ENCODE measurements at places on chromosomes 4 and X. TPM values are rescaled to one million over a fixed set of nuclear protein-coding genes. Genes with fewer than 3 reads are reported as not detected.
A peak's percentile ranks its signal among the peaks of the same experiment; 100 is the strongest.

The FTHL17 gene
- not detected for total RNA-seq

DNA sequence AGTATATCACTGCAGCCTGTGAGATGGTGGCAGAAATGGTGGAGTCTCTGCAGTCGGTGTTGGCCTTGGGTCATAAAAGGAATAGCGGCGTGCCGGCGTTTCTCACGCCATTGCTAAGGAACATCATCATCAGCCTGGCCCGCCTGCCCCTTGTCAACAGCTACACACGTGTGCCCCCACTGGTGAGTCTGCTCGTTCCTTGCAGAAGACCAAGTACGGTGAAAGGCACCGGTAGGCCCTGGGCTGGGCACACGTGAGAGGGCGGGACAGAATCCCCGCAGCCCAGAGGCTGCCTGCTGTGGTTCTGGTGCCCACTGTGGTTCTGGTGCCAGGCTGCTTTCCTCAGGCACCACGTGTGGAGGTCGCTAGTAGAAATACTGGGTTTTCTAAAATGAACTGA lies 31.2 kb upstream of the MSANTD1 start:
- peaks cover 44% of the 10 kb centered on the region for H3K36me3 ChIP-seq
- H3K4me3 ChIP-seq = no peak overlapping the region
- no peak overlapping the region for H3K27ac ChIP-seq
- no peaks in the 10 kb centered on the region for H3K27me3 ChIP-seq

The UGT2A3 gene
- not detected for total RNA-seq

DNA sequence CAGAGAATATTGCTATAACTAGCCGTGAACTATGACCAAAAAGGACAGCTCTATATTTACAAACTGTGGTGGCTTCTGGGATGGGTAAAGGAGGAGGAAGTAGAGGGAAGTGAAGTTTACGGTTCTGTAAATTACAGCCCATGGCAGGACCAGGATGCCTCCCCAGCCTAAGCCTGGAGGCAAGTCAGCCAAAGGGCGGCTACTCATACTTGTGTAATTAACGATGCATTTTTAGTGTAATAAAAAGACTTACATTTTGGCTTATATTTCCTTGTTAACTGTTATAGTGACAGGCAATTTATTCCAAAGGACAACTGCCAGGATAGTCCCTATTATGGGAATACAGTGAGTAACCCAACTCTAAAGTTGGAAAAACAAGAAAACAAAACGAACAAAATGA lies 139.9 kb upstream of the OTUD4 start:
- H3K27ac ChIP-seq = no peak overlapping the region
- DNase-seq = no peak
- no peaks in the 10 kb centered on the region for H3K4me1 ChIP-seq

The HMX1 gene
- not detected for total RNA-seq

The KDR gene
- total RNA-seq = not detected

DNA sequence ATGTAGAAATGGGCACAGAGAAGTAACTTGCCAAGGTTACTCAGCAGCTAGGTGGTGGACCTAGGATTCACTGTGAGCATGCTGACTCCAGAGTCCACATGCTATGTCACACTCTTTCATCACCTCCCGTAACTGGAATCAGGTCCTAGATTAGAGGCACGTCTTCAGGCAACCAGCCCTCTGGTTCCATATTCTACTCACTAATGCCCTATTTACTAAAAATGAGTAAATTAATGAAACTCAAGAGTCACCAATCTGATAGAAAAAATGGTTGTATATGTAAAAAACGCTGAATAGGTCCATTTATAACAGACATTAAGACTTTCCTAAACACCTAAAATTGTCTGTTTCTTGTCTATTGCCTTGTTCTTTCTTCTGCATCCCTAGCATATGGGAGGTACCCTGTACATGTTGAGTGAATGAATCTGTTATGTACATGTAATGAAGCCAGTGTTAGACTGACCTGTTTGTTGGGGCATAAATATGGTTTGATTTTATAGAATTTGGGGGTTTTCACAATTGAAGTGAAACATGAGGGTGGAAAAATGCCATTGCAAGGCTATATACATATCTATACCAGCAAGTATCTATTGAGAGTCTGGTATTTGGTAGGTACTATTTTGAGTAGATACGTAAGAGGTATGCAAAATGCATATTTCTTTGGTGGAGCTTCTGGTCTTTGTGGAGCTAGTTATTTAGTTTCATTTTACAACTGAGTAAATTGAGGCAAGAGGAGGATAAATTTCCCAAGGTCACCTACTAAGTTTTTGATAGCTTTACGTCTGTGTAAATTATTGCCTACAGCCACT lies 7.5 kb upstream of the RUFY3 start:
- no peaks in the 10 kb centered on the region for H3K27me3 ChIP-seq
- H3K4me3 ChIP-seq = no peak overlapping the region
- no peak for DNase-seq
- no peak overlapping the region for H3K27ac ChIP-seq
- H3K4me1 ChIP-seq = peaks cover 43% of the 10 kb centered on the region

DNA sequence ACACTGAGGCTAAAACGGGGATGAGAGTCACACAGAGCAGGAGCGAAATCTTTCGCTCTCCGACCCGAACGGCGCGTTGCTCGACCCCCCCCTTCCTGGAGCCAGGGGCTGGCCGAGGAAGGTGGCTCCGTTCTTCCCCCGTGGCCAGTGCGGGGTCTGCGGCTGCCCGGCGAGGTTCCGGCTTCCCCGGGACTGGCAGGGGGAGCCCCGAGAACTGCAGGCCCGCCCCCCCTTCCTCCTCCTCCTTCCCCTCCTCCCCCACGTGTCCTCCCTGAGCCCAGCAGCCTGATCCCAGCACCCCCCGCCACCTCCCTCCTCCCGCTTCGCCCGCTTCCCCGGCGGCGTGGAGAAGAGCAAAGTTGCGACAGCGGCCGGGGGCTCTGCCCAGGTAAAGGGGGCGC lies 2.4 kb upstream of the BCORL1 start:
- H3K27ac ChIP-seq = no peak overlapping the region
- DNase-seq = peak; percentile 46
- H3K4me3 ChIP-seq = peak overlapping the region; percentile 20
- H3K27me3 ChIP-seq = no peaks in the 10 kb centered on the region
- no peaks in the 10 kb centered on the region for H3K36me3 ChIP-seq

The GPC4 gene
- not detected for total RNA-seq

- H3K27ac ChIP-seq = no peak overlapping the region
- no peak overlapping the region for H3K4me3 ChIP-seq
- H3K36me3 ChIP-seq = no peaks in the 10 kb centered on the region
- peaks cover 15% of the 10 kb centered on the region for H3K4me1 ChIP-seq
- peaks cover 2% of the 10 kb centered on the region for H3K27me3 ChIP-seq
- no peak for DNase-seq
Measured at GRCh38 chrX:15645266-15645665, 19.3 kb downstream of the CLTRN start.

DNA sequence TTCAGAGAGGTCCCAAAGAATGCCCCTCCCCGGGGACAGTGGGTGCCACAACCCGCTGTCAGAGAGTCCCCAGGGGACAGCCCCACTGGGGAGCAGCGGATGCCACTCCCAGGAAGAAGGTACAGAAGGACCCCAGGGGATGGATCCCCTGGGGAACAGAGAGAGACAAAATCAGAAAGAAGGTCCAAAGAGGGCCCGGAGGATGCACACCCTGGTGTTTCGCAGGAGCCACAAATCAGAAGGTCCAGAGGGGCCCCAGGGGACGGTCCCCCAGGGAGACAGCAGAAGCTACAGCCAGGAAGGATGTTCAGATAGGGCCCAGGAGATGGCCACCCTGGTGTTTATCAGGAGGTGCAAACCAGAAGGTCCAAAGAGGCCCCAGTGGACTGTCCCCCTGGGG lies 1.4 kb downstream of the TEX13D start:
- H3K27ac ChIP-seq = no peak overlapping the region
- no peaks in the 10 kb centered on the region for H3K27me3 ChIP-seq
- peaks cover 19% of the 10 kb centered on the region for H3K4me1 ChIP-seq
- no peak for DNase-seq

The SPP1 gene
- 0.45 TPM for total RNA-seq

GRCh38 chr4:77564231-77564630 lies 41.4 kb upstream of the CXCL13 start:
- H3K27me3 ChIP-seq = peaks cover 23% of the 10 kb centered on the region
- DNase-seq = no peak
- no peak overlapping the region for H3K4me3 ChIP-seq
- H3K36me3 ChIP-seq = no peaks in the 10 kb centered on the region
- no peak overlapping the region for H3K27ac ChIP-seq

- no peak for DNase-seq
- no peaks in the 10 kb centered on the region for H3K4me1 ChIP-seq
Measured at GRCh38 chr4:145690610-145691009, 10.7 kb downstream of the C4orf51 start.

DNA sequence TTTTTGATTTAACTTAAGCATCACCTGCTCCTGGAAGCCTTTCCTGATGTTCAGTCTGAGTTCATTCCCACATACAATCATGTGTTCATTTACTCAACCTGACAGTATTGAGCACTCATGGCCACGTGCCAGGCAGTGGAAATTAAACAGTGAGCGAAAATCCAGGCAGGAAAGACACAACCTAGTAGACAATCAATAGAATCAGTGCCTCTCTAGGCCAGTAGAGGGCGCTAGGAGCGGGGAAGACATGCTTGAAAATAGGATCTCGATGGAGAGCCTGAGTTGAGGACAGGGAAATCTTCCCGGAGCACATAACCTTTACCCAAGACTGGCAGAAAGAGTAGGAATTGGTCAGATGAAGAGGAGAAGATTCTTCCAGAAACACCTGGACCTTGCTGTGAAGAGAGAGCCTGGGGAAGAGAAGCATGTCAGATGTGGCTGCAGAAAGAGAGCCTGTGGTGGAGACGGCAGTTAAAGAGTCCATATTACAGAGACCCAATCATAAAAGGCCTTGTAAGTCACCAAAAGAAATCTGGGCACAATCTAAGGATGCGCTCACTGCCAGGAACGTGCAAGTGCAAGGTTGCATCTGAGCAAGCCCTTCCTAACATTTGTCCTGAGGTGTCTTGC lies 103.5 kb downstream of the LDB2 start:
- no peak overlapping the region for H3K27ac ChIP-seq
- DNase-seq = peak; percentile 33
- no peaks in the 10 kb centered on the region for H3K27me3 ChIP-seq
- H3K4me1 ChIP-seq = no peaks in the 10 kb centered on the region
- H3K36me3 ChIP-seq = no peaks in the 10 kb centered on the region

- H3K27me3 ChIP-seq = no peaks in the 10 kb centered on the region
- H3K36me3 ChIP-seq = no peaks in the 10 kb centered on the region
- no peaks in the 10 kb centered on the region for H3K4me1 ChIP-seq
- H3K27ac ChIP-seq = no peak overlapping the region
Measured at GRCh38 chr4:178165251-178165950, 723.2 kb upstream of the AGA start.

The ARHGAP36 gene
- not detected for total RNA-seq

The PTCHD1 gene
- total RNA-seq = not detected

DNA sequence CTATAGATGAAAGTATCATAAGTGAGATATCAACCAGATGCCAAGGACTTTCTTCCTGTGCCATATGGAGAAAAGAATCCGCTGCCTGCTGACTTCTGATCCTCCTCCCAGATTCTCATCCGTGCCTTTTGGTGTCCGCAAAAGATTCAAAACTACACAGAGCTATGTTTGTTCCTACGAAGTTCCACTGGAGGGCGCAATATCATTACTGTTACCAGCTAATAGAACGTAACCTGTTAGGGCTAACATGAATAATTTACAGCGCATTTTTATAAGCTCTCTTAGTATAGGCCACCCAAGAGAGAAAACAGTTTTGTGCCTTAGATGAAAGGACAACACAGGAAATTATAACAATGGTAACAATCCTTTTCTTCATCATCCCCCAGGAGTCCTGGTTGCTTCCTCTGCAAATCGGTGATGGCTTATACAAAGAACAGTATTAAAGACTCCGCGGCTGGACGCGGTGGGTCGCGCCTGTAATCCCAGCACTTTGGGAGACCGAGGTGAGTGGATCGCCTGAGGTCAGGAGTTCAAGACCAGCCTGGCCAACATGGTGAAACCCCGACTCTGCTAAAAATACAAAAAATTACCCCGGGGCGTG lies 22.8 kb upstream of the CENPVL3 start:
- H3K36me3 ChIP-seq = no peaks in the 10 kb centered on the region
- H3K4me3 ChIP-seq = no peak overlapping the region
- peak; percentile 8 for DNase-seq
- H3K27ac ChIP-seq = no peak overlapping the region

The NSUN7 gene
- total RNA-seq = 0.07 TPM

DNA sequence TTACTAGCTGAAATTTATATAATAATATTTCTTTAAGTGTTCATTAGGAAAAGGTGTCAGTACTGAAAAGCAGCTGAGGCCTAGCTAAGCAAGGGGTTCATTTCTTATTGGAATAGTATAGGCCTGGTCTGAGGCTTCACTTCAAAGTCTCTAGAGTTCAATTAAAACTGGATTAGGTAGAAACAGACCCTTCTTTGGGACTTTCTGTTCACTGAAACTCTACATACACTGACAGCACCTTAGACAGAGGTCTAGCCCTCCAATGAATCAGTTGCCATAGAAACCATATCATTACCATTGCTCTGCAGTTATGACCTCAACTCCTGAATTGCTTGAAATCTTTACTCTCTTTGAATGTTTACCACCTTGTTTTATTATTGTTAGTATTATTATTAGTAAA lies 86.4 kb upstream of the MAB21L2 start:
- peaks cover 11% of the 10 kb centered on the region for H3K4me1 ChIP-seq
- no peak overlapping the region for H3K27ac ChIP-seq
- no peaks in the 10 kb centered on the region for H3K27me3 ChIP-seq
- H3K36me3 ChIP-seq = no peaks in the 10 kb centered on the region
- H3K4me3 ChIP-seq = no peak overlapping the region

GRCh38 chrX:17713288-17713687 lies 24.0 kb upstream of the SCML1 start:
- no peaks in the 10 kb centered on the region for H3K27me3 ChIP-seq
- no peak overlapping the region for H3K27ac ChIP-seq
- no peaks in the 10 kb centered on the region for H3K4me1 ChIP-seq
- no peak overlapping the region for H3K4me3 ChIP-seq

DNA sequence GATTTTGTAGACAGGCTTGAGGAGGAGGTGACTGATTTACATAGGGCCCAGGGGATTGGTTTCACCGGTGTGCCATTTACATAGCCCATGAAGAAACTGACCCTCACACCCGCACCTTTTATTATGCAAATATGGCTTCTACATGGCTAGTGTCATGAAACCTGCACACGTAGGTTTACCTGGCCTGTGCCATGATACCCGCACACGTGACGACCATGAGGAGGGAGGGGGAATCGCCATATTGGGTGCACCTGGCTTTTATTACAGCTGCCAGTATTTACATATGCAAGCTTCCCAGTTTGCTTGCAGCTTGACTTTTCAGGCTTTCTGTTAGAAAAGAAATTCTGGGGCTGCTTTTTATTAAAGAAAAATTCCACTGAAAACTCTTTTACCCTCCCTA lies 359.7 kb downstream of the ADAM29 start:
- H3K27ac ChIP-seq = no peak overlapping the region
- no peaks in the 10 kb centered on the region for H3K36me3 ChIP-seq
- H3K4me1 ChIP-seq = no peaks in the 10 kb centered on the region
- H3K27me3 ChIP-seq = no peaks in the 10 kb centered on the region

DNA sequence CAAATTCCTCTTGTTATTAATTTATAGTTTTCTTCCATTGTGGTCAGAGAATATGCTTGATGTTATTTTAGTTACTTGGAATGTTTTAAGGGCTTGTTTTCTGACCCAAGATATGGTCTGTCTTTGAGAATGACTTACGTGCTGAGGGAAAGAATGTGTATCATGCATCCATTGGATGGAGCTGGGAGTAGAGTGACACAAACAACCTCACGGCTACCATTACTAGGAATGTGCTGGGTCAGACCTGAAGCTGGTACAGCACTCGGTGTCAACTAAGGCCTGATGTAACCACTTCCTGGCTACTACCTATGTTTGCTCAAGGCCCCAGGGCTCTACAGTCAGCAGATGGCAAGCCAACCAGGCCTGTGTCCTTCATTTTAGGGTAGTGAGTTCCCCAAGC lies 257.8 kb downstream of the FAT4 start:
- no peaks in the 10 kb centered on the region for H3K4me1 ChIP-seq
- H3K27ac ChIP-seq = no peak overlapping the region
- no peaks in the 10 kb centered on the region for H3K36me3 ChIP-seq
- no peak for DNase-seq

The ARR3 gene
- total RNA-seq = not detected
